ENCODE measurements at places on chromosomes 1 and 21.

GRCh38 chr1:225565847-225566246 lies 87.1 kb downstream of the ENAH start:
- no peak for DNase-seq

DNA sequence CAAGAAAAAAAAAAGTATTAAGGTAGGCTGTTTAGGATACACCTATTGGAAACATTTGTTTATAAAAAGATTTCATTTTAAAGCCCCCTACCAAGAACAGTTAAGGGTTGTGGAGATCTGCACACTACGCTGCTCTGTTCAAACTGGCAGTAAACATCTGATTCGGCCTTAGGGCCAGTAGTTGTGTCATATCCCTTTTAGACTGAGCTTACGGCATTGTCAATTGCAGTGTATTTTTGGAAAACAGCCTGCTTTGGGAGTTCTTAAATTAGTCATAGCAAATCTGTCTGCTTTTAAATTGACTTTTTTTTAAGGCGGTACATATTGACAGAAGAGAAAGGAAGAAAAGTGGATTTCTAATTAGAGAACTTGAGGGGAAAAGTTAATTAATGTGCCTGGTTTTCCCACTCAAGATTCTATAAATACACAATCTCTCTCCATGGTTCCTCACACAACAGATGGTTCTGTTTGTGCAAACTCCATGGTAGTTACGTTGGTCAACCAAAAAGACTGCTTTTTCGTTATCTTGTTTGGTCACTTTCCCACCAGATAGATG lies 1.7 kb upstream of the ELK4 start:
- no peak for DNase-seq

DNA sequence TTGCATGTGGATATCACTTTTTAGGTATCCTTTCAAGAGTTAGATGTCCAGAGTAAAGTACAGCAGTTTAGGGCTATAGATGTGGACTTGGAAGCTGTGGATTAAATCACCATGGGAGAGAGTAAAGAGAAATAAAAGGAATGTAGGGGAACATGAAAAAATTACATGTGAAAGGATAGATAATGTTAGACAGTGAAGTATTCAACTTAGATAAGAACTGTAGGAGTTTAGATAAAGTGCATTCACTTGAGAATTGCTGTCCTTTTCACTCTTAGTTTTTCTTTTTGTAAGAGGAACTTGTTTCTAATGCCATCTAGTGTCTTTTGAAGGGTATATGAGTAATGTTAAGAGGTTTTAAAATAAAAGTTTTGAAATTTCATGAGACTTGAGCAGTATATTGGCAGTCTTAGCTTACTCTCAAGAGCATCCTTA lies 40.1 kb downstream of the MAST2 start:
- no peak for DNase-seq

DNA sequence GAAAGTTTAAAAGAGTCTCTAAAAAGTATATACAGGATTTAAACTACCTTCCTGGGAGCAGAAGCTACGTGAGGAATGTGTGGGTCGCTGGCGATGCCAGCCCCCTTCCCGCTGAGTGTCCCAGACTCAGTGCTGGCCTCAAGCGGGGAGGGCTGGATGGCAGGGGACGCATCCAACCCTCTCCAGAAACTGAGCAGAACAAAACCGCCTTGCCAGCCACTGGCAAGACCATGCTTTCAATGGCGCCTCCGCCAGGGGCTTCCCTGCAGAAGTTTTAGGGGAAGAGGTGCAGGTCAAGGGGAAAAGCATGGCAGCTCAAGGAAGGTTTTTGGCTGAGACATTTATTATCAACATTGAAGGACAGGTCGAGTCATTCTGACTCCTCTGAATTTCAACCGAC lies 26.1 kb downstream of the NADK start:
- no peak for DNase-seq

DNA sequence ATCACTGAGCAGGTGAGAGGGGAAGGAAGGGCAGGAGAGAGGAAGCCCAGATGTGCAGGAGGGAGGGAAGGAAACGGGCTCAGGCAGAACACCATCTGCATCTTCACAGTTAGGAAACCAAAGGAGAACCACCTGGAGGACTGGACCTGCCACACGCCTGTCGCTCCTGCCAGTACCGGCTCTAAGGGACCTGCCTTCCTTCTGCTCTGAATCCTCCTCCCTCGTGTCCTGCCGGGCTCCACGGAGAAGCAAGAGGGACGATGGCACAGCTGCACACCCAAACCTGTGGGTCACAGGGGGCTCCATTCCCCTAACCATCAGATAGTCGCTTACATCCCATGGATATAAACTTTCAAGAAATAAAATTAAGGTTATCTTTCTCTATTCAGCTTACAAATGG lies 56.1 kb downstream of the TOR1AIP2 start:
- no peak for DNase-seq
